ENCODE measurements at places on chromosomes 3 and 15. TPM values are rescaled to one million over a fixed set of nuclear protein-coding genes. Genes with fewer than 3 reads are reported as not detected.

GRCh38 chr3:132154619-132155018 is 119.8 kb upstream of the CPNE4 start:
- DNase-seq: no peak

DNA sequence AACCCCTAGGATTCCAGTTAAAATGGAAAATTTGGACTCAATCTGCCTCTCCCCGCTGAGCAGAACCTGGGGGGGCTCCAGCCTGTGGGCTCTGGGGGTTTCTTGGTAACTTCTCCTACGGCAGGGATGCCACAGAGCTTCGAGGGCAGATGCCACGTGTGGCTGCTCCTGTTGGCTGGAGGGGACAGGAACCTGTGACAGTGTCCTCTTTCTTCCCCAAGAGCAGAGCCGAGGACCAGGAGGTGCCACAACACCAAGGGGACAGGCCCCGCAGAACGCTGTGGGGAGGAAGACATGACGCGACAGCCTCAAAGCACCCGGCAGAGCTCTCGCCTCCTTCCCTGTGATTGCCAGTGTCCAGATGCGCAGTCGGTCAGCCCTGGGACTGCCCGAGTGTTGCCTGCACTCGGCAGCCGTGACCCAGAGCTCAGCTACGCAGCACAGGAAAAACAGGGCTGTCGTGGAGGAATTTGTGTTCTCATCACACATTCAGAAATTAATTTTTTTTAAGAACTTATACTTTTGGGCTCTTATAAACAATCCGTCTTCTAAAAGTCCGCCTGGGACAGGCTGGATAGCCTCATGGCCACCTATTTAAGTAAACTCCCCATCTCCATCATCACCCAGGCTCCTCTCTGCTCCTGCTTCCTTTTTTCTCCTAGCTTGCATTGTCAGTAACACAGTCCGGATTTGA is 131.9 kb upstream of the MEF2A start:
- no peak for DNase-seq

- DNase-seq: no peak
Measured at GRCh38 chr15:61050844-61051568, 178.1 kb downstream of the RORA start.

- DNase-seq: no peak
Measured at GRCh38 chr3:188658606-188659005, 504.6 kb downstream of the LPP start.

- DNase-seq: no peak
Measured at GRCh38 chr3:147407114-147407497, 763 bp upstream of the ZIC4 start.

GRCh38 chr15:73685981-73686380 is 1.8 kb downstream of the CD276 start:
- DNase-seq: no peak

DNA sequence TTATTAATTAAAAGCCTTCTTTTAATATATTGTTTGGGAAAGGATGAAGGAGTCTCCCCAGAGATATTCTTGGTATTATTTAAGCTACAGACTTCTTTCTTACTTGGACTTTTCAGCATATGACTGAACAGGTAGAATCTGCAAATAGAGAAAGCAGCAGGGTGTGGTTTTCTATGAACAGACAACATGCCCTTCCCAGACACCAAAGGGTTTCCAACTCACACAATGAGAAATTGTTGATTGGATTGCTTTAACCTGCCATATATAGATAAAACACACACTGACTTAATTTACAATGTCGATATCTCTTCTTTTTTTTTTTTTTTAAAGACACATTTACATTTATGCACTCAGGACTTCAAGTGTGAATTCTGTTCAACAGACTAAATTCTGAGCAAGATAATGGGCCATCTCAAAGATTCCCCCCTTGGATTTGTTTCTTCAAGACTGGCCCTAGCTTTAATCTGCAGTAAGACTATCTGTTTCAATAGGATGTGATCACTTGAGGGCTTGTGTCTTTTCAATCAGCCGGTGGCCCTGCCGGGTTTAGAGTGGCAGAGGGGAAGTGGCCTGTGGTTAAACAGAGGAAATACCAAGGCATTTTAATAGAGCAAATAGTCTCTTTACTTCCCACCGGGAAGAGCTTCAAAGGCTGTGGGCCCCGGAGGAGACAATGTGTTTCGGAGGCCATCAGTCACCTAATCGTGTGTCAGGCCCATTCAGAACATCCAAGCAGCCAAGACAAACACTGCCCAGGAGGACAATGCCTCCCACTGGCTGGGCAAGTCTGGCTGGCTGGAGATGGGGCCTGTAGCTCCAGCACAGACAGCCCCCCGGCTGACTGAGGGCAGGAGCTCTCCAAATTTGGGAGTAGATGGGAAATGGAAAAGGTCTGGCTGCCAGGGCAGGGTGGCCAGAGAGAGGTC is 6.1 kb downstream of the IL17RD start:
- no peak for DNase-seq

DNA sequence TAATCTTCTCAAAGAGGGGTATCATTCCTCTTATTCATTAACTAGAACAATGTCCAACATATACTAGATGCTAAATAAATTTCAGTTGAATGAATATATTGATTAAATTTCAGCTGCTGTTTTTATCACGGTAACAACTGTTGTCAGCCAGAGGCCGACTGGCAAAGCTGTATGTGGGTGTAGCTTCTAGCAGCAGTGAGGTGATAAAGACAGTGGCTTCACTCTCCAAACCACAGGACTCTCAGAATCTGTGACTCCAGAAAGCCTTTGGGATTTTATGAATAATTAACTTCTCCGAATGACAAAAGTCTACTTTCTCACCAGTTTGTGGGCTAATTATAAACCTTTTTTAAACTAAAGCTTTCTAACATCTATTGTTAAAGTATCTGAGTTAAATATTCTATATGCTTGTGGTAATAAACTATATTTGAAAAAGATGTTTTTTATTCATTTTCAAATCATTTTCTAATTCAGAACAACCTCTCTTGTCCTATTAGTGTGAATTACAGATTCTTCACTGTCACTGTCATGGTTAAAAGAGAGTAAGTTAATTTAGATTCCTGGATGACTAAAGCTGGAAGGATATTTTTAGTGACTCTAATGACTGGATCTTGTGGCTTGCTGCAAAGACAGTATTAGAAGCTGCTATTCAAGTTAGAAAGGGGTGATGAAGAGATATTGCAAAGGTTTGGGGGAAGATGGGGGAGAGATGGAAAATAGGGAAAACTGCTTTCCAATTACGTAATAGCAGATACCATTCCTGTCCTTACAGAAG is 796.4 kb upstream of the ARPP21 start:
- DNase-seq: no peak

GRCh38 chr3:65128346-65128745 is 440.5 kb upstream of the ADAMTS9 start:
- no peak for DNase-seq

DNA sequence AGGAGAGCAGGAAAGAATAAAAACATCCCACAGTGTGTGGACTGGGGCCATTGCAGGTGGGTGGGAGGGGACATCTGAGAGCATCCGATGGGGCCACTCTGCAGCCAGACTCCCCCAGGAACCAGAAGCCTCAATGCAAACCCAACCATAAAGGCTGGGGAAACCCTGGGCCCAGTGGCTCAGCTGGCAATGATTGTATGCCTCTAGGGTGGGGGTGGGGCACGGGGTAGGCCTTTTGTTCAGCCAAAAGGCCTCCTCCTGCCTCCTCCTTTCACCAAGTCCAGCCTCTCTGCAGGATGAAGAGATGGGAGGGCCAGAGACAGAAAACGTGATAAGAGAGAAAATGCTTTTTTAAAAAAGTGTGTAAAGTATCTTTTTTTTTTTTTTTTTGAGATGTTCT is 45.5 kb upstream of the HERC1 start:
- DNase-seq: no peak

GRCh38 chr15:87767516-87767915 is 489.0 kb downstream of the NTRK3 start:
- no peak for DNase-seq

GRCh38 chr3:71625676-71626075 is 42.1 kb upstream of the FOXP1 start:
- no peak for DNase-seq

GRCh38 chr3:104178680-104179079 is 1188.0 kb upstream of the ALCAM start:
- no peak for DNase-seq

- no peak for DNase-seq
Measured at GRCh38 chr3:182637350-182638110, 155.8 kb upstream of the ATP11B start.

DNA sequence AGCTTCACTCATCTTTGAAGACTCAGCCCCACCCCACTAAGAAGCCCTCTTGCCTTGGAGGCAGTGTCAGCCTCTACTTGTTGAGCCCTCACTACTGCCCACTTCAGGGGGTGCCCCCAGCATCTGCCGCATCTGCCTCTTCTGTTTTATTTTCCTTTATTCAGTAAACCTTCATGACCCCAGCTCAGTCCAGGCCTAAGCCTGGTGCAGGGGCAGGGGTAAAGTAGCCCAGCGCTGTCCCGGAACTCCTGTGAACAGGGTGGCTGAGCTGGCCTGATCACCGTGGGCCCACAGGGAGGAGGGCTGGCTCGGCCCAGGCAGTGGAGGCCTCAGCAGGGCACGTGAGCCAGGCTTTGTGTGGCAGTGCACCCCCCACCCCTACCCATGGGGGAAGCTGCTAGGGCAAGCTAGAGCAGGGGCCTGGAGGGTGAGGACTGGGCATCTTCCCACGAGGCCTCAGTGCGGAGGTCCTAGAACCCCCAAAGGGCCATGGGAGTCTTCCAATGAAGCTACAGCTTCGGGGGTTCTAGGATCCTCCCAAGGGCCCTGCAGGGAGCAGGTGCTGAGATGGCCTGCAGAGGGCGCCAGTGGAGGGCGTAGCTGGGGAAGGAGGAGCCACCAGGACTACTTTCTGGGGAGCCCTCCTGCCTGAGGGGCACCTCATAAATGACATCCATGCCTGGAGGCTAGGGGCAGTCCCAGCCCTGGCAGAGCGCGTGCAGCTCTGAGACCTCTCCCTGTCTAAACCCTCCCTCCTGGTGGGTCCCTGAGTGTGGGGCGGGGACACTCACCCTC is 36.0 kb downstream of the TSPAN3 start:
- no peak for DNase-seq

DNA sequence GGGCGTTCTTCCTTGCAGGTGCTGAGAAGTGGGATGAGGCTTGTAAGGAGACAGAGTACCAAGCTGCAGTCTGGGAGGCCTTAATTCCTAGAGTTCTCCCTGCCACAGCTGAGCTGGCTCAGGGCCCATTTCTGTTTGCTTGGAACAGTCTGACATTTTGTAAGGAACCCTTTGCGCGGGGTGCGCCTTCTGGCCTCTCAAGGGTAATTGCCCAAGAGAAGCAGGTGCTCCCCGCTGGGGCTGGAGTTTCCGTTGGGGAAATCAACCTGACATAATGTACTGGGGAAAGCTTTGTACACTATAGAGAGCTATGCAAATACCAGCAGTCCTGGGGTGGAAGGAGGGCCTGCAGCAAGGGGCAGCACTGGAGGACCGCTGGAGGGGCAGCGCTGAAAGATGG is 83.6 kb downstream of the HMG20A start:
- no peak for DNase-seq

- DNase-seq: no peak
Measured at GRCh38 chr3:59839283-59839682, 789.5 kb upstream of the CFAP20DC start.

GRCh38 chr3:169186596-169186995 is 476.9 kb downstream of the MECOM start:
- no peak for DNase-seq

GRCh38 chr3:50254577-50255250 is 14.2 kb upstream of the SEMA3B start:
- DNase-seq: no peak

DNA sequence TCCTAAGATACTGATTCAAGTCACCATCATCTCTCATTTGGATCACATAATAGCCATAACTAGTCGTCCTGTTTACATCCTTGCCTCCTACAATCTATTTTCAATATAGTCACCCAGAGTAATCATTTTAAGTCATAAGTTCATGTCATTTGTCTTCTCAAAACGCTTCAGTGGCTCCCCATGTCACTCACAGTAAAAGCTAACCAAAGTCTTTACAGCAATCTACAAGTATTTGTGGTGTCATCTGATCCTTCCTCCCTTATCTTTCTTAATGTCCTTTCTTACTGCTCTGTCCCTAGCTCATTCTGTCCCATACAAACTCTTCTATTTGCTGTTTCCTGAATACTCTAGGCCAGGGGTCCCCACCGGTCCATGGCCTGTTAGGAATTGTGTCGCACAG is 28.8 kb downstream of the GBE1 start:
- DNase-seq: no peak

- DNase-seq: no peak
Measured at GRCh38 chr3:187914231-187914630, 169.0 kb upstream of the BCL6 start.

DNA sequence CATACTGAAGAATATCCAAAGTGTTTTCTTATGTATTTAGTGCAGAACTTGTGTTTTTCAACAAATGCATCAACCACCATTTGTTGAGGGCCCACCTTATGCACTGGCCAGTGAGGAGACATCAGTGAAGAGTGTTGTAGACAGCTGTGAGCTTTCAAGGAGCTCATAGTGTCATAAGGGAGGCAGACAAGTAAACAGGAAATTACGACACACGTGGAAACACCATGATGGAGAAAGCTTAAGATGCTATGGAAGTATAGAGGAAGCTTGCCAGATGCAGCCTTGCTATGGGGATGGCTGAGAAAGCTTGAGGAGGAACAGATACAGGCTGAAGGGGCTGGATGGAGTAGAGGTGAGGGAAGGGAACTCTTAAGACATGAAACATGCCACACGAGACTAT is 50.8 kb upstream of the PSMD6 start:
- DNase-seq: no peak

The PLSCR2 gene
- polyA plus RNA-seq: not detected

The CPEB1 gene
- polyA plus RNA-seq: 8.2 TPM

The TRIM71 gene
- 1.7 TPM for polyA plus RNA-seq

The REC114 gene
- polyA plus RNA-seq: not detected

The CHRNA7 gene
- polyA plus RNA-seq: 15.3 TPM

The UQCRC1 gene
- polyA plus RNA-seq: 268 TPM

The CPLX3 gene
- 0.68 TPM for polyA plus RNA-seq

The PLSCR5 gene
- 1.6 TPM for polyA plus RNA-seq

The MAP6D1 gene
- 29.1 TPM for polyA plus RNA-seq

The C3orf70 gene
- polyA plus RNA-seq: 55.0 TPM

The TPRG1 gene
- polyA plus RNA-seq: 0.52 TPM

The KLHL6 gene
- polyA plus RNA-seq: 1.5 TPM

The SCAANT1 gene
- polyA plus RNA-seq: 0.93 TPM

The CATSPER2 gene
- polyA plus RNA-seq: 7.5 TPM

The GAP43 gene
- polyA plus RNA-seq: 568 TPM

Data from spinal cord (tissue), 10 donors.